NCI-H524 (cell line): ENCODE measurements at places on chromosomes 3 and 15.
A peak's percentile ranks its signal among the peaks of the same experiment; 100 is the strongest.

GRCh38 chr15:78567531-78567930 lies 2.2 kb downstream of the CHRNA5 start:
- peak; percentile 76 for DNase-seq

DNA sequence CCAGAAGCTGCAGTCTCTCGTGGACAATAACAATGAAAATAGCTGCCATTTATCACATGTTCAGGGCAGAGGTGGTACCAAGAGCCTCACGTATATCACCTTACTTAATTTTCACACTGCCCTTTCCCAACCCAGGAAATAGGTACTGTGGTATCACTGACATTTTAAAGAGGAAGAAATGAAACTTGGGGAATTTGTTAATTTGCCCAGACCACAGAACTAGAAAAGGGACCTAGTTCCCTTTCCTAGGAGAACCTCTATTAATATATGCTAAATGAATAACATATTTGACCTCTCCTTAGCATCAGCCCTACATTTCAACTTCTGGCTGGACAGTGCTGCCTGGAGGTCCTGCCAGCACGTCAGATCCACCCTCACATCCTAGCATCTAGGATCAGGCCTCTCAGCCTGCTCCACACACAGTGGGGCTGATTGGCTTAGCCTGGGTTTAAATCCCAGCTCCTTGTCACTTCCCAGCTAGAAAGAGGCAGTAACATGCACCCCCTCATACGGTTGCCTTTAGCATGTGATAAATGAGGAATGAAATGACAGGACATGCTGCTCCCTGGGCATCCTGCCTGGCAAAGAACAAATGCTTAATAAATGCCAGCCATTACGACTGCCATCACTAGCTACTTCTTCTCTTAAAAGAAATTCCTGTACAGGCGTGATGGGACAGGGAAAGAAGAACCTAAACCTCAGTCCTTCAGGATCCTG lies 95.1 kb upstream of the TNFAIP8L3 start:
- DNase-seq, result no peak

- no peak for DNase-seq
Measured at GRCh38 chr3:72383230-72383629, 465.0 kb downstream of the SHQ1 start.

DNA sequence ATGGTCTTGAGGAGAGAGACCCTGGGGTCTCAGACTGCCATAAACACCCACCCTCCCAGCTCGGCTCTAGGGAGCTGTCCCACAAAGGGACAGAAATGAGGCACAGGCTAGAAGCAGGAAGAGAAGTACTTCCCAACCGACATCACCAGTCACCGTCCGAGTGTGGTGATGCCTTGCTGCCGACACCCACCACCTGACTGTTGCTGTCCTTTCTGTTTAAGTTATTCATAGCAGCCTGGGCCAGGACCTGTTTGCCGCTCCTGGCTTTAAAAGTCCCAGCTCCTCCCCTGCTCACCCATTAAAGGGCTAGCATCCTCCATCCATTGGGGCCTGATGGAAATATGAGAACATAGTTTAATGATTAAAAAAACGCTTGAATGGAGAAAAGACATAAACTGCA lies 13.2 kb upstream of the SPG11 start:
- DNase-seq, result no peak

DNA sequence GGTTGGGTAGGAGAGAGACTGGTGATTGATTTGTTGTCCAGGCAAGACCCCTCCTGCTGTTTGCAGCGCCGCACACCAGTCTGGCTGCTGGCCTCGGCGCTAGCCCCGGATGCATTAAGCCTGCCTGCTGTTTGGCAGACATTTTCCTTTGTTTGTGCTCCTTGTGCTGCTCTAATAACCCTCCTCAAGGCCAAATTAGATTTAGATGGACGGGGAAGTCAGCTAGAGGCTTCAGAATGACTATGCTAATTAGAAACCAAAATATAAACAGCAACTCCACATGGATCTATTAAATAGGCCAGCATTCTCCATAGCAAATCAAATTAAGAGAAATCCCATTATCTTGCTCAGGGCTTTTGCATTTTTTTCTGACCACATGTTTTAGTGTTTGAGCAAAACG lies 445.2 kb downstream of the SQOR start:
- DNase-seq, result no peak

DNA sequence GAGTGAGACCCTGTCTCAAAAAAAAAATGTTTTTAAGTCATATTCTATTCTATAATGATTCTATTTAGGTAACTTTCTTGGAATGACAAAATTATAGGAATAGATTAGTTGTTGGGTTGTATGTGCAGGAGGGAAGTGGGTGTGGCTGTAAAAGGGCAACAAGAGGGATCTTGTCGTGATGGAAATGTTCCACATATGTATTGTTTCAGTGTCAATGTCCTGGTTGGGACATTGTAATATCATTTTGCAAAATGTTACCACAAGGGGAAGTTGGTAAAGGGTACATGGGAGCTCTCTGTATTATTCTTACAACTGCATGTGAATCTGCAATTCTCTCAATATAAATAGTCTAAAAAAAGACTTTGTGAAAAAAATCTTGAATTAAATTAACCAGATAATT lies 14.3 kb upstream of the ABHD5 start:
- no peak for DNase-seq

GRCh38 chr3:126300761-126301481 lies 56.3 kb downstream of the KLF15 start:
- no peak for DNase-seq

DNA sequence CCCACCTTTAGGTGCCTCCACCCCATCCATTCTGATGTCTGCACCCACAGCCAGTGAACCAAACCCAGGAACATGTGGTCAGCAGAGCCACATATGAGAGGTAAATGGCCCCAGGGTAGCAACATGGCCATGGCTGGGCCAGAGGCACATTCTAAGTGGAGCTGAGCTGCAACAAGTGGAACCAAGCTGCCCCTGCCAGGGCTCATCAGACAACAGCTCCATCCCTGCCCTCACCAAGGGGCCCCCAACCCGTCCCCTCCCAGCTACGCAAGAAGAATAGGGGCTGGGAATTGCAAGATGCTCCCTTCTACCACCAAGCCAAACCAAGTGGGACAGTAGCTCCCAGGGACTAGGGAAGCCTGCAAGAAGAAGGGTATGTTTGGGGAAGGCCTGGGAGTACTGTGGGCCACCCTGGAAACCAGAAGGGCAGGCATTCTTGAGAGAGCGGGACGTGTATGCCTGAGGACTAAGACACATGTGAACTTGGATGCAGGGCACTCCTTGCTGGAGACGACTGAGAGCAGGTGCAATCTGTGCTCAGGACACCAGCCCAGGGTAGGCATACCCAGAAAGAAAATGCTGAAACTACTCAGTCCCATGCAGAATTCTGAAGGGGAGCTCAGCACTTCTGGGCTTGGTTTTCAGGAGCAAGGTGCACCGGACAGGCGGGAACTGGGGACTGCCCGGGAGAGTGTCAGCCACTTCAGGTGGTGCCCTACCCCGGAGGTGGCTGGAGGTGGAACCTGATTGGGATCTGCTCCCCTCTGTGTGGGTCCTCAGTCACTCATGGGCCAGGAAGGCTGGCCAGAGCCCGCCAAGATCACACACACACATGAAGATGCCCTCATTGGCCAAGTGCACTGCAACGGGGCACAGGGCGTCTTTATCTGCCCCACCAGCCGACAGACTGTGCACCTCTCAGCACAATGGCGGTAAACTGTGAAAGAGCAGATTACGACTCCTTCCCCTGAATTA lies 9.5 kb downstream of the MYL3 start:
- DNase-seq, result no peak

GRCh38 chr3:70608434-70608833 lies 296.0 kb upstream of the MDFIC2 start:
- no peak for DNase-seq

GRCh38 chr3:64264501-64265109 lies 39.3 kb upstream of the PRICKLE2 start:
- no peak for DNase-seq

- no peak for DNase-seq
Measured at GRCh38 chr15:45703670-45704328, 69.0 kb downstream of the SQOR start.

- no peak for DNase-seq
Measured at GRCh38 chr3:169458752-169459151, 204.8 kb downstream of the MECOM start.
